ENCODE measurements at places on chromosomes 5 and 9.

DNA sequence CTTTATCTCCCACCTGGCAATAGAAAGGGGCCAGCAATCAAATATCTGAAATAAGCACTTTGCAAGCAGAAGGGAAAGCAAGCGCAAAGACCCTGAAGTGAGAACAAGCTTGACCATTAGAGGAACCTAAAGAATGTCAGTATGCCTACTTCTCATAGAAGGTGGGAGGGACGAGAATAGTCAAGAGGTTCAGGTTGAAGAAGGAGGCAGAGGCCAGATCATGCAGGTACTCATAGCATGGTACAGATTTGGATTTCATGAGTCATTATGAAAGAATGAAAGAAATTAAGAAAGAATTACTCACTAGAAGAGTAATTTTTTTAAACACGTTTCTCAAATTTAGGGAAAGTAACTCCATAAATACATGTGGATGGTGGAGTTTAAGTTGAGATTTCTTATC is 33.7 kb downstream of the MCTP1 start:
- no peak for DNase-seq

- peak; percentile 93 for DNase-seq
These were observed at the start of gene CERCAM for GRCh38 chr9:128420651-128421481. Gene CERCAM (plus strand): TSS chr9:128420857. CDS start chr9:128420878, 21 bp downstream.

DNA sequence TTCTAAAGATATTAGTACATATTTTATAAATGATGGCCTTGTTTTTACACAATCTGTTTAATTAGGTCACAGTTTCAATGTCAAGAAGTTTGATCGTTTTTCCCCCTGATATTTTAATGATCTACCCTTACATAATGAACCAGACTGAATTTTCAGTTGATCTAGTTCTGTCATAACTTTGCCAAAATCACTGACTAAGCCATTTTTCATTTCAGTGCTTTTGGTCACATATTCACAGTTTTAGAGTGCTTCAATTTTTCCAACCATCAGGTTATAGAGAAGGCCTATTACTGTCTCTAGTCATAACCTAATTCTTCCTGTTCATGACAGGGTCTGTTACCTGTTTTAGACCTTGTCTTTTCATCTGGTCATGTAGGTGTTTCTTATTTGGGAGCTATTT is 577.9 kb upstream of the PTPRD start:
- no peak for DNase-seq

DNA sequence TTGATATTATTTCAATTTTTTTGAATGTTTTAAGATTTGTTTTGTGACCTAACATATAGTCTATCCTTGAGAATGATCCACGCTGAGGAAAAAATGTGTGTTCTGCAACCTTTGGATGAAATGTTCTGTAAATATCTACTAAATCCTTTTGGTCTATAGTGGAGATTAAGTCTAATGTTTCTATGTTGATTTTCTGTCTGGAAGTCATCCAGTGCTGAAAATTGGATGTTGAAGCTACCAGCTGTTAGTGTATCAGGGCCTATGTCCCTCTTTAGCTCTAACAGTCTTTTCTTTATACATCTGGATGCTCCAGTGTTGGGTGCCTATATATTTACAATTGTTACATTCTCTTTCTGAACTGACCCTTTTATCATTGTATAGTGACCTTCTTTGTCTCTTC is 422.3 kb downstream of the TMEM232 start:
- no peak for DNase-seq

- no peak for DNase-seq
These were observed 14.4 kb upstream of the HRCT1 start for GRCh38 chr9:35891646-35892045.

- DNase-seq = no peak
These were observed 1326.8 kb downstream of the PTPRD start for GRCh38 chr9:9286001-9286400.

DNA sequence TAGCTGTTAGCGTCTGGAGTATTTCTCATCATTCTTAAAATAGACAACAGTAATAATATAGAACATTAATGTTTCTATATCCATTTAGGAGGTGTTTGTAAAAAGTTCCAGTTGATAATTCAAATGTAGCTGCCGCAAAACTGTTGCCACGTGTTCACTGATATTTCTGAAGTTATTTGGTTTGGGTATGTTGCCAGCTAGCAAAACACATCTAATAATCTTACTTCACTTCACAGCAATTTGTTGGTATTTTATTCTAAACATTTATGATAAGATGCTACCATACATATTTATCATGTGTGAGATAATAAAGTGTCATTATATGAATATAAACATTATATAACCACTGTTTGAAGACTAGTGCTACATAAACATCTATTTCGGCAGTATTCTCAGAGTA is 101.6 kb downstream of the CDH12 start:
- no peak for DNase-seq

DNA sequence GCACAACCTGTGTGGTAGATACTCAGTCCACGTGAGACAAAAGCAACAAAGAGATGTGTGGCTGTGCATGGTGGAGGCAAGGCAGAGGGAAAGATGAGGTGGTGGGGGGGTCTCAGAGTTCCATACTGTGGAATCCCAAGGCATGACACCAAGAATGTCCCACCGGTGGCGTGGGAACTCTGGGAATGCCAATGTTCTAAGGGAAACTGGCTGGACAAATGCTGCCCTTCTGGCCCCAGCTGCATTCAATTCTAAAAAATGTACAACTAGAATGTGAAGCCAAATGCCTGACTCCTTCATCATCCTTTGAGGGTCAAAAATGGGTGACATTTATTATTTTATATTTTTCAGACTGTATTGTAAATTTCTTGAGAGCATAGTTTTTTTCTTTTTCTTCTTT is 58.2 kb upstream of the EQTN start:
- DNase-seq = no peak

DNA sequence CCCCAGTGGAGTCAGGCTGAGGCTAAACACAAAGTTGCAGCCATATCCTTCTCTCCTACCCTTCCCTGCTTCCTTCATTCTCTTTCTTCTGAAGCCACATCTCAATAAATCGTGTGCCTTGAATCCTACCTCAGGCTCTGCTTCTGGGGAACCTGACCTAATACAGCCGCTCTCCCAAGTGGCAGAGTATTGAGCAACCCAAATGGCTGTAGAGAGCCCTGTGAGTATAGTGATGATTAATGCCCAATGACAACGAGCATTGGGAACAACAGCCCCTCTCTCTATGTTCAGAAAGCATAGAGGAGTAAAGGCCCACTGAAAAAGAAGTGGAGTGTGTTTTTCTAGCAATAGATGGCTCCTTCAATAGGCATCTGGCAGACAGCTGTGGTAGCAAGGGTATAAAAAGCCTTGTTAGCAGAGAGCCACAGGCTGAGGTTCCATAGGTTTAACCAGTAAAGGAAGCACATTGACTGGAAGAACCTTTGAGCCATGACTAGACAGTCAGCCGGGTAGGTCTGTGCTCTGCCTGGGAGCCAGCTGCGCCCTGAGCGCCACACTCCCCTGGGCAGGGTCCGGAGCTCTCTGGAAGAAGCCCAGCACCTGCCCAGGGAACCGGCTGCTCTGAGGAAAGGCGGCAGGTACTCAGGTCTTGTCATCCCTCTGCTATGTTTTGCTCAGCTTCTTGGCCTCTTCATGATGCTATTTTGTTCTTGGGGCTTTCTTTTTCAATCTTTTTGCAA is 22.6 kb upstream of the HSPA9 start:
- no peak for DNase-seq

DNA sequence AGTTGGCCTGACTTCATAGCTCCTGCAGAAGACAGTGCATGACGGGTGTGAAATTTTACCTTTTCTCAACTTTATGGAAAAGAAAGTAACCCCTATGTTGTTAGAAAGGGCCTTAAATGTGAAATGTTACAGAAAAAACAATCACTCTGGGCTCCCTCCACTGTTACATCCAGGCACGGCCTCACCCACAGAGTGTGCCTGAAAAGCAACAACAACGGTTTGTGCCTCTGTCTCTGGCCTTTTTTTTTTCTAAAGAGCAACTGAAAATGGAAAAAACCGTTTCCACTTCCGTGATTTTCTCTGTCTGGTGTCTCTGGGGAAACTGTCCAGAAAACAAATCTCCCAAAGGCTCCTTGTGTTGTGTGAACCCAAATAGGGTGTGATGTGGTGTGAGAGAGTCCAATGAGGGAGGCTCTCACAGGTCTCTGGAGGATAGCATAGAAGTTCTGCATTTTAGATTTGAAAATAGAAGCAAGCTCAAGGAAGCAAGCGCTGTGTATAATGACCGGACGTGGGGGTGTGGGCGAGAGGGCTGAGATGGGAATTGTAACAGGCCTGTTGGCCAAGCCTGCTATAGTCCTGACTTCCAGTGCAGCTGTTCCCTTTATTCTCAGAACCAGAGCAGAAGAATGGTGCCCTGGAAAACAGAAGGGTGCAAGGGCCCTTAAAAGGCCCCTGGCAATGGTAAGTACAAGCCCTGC is 221.8 kb upstream of the TUT7 start:
- no peak for DNase-seq

GRCh38 chr5:97046270-97046982 is 96.0 kb downstream of the LIX1 start:
- DNase-seq = no peak

DNA sequence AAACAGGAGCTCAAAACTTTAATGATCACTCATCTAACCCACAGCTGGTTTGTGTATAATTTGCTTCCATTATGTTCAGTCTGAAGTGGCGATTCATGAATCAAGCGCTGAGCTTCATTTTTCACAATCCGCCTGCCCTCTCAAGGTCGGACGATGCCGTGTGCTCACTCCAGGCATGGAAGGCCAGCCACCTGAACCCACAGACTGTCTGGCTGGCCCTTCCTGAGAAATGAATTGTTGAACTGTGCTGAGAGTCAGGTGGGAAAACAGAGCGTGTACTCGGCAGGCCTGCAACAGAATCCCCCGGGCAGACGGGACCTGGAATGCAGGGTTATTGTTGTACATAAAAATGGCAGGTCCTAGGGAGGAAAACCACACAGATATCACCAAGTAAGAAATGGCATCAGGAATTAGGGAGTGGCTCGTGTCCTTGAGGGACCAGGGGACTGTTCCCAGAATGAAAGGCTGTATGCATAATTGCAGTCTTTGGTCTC is 375.7 kb downstream of the IRX2 start:
- no peak for DNase-seq

GRCh38 chr5:124064956-124065355 is 553.0 kb downstream of the CSNK1G3 start:
- DNase-seq = no peak

DNA sequence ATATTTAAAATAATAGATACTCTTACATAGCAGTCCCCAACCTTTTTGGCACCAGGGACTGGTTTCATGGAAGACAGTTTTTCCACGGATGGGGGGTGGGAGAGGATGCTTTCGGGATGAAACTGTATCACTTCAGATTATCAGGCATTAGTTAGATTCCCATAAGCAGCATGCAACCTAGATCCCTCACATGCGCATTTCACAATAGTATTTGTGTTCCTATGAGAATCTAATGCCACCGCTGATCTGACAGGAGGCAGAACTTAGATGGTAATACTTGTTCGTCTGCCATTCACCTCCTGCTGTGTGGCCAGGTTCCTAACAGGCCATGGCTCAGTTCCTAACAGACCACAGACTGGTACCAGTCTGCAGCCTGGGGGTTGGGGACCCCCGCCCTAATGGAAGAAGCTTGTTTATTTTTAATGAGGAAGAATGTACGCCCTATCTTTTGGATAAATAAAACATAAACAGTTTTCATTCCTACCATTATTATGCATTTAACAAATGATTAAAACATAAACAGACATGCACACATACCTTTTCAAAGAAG is 187.7 kb downstream of the ZSWIM6 start:
- DNase-seq = no peak

DNA sequence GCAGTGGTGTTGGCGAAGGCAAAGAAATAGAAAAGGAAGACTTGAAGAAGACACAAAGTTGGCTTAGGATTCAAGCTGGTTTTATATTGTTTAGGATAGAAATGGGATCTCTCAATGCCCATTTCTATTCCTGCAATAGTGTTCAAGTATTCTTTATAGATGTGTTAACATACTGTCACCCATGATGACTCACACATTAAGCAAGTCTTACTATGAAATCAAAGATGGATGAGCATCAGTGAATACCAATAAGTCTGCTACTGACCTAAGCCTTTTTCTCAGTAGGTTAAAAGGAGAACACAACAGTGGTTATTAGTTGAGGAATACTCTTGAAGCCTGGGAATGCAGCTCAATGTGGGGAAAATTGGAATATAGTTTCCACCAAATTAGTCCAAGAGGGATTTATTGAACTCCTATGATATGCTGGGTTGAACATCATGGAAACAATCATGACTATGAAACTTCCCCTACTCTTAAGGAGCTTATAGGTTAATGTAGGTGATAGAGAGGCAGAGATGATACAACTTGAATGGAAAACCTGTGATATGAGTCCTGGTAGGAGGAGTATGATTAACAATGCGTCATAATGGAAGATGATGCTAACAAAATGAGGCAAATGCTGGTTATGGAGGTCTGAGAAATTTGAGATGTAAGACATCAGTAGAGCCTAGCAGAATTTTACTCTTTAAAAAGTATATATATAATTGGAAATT is 417.1 kb upstream of the DAP start:
- no peak for DNase-seq

All from D341Med (cell line).